Fibroblast of skin of right quadriceps (primary cell): ENCODE measurements at places on chromosomes 6 and 20.

GRCh38 chr6:11779329-11780096, 910 bp upstream of the ADTRP start:
- DNase-seq = peak; percentile 18

GRCh38 chr6:13766201-13766634, 48.1 kb downstream of the MCUR1 start:
- peak; percentile 82 for DNase-seq

DNA sequence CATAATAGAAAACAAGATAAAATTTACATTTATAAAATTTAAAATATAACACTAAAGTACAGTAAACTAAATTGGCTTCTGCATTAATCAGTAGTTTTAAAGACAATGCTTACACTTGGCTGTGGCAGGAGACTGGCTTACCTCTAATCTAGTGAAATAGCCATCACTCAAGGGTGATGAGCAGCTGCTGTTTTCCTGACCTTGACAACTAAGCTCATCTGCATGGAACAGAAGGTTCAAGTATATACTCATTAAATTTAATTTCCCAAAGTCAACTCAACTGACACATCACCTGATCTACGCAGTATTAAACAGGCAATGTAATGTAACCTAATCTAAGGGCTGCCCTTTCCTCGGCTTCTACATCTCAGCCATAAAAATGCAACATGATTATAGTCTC, 14.5 kb downstream of the TMX4 start:
- no peak for DNase-seq

DNA sequence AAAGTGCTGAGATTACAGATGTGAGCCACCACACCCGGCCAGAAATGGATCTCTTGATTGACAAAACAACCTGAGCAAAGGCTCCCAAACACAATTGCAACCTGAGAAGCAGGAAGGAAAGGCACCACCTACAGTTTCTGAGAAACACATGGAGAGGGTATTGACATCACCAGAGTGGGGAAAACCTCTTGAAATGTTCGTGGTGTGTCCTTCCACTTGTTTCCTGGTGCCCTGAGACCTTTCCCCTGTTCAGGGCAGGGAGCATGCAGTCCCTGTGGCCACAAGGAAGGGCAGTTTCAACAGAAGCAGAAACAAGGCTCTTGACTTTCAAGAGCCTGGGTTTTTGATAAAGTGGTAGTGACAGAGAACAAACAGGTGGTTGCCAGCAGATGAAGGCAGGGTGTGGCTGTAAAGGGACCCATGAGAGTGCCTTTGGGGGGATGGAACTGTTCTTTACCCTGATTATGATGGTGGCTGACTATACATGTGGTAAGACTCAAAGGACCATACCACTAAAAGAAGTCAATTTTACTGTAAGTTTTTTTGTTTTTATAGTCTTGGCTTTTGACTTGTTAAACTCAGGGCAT, 3.2 kb upstream of the BPIFA1 start:
- no peak for DNase-seq

DNA sequence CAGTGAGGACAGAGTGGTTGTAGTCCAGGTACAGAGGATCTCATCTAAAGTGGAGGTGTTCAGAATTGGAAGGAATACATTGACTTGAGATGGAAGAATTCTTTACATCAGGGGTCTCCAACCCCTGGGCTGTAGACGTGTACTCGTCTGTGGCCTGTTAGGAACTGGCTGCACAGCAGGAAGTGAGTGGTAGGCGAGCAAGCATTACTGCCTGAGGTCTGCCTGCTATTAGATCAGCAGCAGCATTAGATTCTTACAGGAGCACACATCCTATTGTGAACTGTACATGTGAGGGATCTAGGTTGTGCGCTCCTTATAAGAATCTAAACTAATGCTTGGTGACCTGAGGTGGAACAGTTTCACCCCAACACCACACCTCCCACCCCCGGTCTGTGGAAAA, 121.1 kb downstream of the CDKAL1 start:
- DNase-seq = no peak

DNA sequence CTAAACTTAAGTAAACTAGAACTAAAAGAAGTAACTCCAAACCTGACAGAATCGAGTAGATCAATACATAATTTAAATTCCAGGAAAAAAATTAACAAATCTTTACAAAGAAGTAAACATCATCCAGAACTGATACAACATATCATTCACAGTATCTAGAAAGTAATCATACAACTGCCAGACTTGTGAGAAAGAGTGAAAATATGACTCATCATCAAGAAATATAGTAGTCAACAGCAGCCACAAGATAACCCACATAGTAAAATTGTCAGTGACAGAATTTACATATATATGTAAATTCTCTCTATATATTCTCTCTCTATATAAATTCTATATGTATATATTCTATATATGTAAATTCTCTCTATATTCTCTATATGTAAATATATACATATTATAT, 242.8 kb upstream of the RGS17 start:
- DNase-seq = no peak

DNA sequence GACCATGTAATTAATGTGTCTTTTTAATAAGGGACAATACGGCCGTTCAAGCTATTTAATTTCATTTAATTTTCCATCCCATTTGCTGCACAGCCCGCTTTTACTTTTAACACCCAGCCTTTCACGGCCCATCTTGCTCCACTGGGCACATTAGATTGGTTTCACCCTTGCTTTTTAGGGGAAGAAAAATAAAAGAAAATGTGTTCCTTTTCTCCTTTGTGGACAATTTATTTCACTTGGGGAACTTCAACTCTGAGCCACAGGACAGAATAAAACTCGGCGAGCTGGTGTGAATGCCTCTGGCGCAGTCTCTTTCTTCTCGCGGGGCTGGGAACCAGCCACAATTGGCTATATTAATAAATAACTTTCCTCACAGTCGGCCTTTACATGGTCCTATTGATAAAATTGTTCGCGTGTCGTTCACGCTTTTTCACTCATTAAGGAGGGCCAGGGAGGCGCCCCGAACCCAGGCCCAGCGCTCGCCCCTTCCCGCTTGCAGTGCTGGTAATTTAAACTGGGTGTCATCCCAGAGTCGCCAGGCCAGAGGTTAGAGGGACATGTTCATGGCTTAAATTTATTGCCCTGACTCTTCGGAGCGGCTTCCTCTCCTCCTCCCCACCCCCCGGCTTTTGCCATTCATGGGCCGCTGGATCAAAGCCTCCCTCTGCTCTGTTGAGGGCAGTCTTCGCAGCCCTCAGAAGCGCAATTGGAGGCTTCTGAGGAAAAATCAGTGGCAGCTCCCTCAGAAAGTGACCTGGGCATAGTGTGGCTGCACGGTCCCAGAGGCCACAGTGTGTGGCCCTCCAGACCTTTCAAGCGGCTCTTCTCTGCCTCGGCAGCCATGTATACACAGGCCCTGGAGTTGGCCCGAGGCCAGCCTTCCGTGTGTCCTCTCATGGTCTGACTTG, 2.2 kb upstream of the PRDM13 start:
- no peak for DNase-seq

DNA sequence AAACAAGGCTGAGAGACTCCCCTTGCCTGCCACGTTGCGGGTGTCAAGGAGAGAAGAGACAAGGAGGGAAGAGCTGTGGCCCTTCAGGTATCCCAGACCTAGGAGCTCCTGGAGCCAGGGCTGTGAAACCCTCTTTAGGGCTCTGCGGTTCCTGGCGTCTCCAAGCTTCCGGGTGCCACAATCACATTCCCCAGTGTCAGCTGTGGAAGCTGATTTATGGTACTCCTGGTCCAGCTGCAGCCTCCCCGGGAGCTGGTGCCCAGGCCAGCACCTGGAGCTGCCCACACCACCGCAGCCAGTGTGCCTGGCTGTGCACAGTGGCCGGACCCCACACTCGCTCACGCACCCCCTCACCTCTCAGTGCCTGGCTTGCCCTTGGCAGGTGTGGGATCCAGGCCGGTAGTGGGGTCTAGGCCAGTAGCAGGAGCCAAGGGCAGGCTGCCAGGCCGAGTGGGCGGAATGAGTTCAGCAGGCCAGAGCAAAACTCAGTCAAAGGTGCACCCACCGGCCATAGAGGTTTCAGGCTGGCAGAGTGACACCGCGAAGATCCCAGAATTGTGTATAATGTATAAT, 58.9 kb upstream of the L3MBTL3 start:
- no peak for DNase-seq

- no peak for DNase-seq
These were observed 825.5 kb upstream of the MANEA start for GRCh38 chr6:94751641-94752329.

GRCh38 chr6:3747100-3747737, 4.3 kb downstream of the PXDC1 start:
- DNase-seq = no peak

- DNase-seq = no peak
These were observed 50.4 kb downstream of the MAP3K7 start for GRCh38 chr6:90536520-90536919.

DNA sequence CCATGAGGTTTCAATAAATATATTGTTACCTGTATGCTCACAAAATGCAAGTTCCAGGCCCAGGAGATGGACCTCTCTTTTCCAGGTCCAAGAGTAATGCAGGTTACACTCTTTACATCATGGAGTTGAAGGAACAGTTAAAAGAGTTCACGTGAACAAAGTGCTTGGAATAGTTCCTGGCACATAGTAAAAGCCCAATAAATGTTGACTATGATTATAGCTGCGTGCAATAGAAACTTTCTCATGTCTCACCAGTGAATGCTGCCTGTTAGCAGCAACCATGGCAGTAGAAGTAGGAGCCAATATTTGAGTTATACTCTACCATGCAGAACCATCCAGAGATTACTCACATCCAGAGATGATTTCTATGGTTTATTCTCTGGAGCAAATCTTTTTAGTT, 707.5 kb downstream of the DHX35 start:
- DNase-seq = no peak

DNA sequence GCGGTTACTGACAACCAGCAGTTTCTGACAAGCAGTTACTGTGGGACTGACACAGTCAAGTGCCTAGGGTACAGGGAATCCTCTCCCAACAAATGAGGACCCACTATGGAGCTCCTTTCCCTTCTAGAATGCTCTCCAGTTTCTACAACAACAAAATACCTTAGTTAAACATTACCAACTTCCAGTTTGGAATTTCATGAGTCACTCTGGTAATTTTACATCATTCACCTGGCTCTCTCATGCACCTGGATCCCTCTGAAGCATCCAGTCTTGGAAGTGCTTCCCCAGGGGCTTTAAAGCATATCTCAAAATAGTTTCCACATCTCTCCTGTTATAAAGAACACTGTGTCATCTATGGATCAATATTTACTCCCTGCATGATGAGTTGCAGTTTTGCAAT, 286.7 kb upstream of the SPTLC3 start:
- DNase-seq = no peak

- DNase-seq = no peak
These were observed 18.0 kb downstream of the JARID2 start for GRCh38 chr6:15263780-15264374.

GRCh38 chr6:38429546-38429945, 210.2 kb downstream of the BTBD9 start:
- no peak for DNase-seq

DNA sequence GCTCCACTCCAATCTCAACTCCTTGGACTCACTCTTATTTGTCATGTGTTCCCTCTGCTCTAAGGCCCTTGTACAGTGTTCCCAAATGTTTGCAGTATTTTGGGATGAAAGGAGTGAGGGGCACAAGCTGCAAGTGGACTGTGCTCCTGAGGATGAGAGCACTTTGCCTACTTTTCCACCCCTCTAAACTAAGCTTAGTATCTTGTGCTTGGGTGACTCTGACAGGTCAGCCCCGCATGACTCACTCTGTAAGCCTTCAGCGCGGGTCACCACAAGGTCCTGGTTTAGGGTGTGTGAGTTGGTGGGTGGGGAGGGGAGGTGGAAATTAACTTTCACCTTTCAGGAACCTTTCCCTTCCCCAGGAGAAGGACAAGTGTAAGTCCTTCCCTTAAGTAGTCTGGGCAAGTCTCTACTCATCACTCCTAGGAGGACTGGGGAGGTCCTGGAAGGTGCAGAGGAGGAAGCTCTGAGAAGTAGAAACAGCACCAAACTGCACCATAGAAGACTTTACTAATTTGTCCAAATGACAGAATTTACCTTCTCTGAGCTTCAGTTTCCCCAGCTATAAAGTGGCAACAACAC, 68.8 kb upstream of the EPB41L1 start:
- no peak for DNase-seq

DNA sequence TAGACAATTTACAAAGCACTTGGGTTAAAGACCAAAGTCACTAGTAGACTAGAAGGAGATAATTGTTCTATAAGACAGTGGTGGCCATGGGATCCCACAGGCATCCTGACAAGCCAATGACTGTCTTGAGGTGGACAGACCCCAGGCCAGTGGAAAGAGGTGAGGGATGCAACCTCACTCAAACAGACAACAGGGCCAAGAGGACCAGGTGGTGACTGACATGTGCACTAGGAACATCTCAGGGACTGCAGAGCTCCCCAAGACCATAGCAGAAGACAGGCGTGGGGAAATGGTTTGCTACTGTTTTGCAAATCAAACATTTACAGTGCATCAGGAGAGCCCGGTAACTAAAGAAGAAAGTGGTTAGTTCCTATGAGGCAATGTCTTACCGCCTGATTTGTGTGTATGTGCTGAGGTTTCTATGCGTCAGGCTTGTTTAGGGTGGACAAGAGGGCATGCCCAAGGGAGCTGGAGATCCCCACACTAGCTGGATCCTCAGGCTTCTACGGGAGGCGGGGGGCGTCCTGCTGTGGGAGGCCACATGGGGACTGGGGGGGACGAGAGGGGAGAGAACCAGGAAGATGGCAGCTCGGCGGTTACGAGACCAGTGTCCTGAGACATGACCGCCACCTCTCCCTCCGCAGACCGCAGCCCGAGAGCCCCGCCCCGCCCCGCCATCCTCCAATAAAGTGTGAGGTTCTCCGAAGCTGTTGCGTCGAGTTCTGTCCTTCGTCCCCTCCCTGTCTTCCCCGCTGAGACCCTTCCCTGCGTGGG, 623 bp upstream of the MRPS26 start:
- peak; percentile 43 for DNase-seq

- no peak for DNase-seq
These were observed 94.9 kb downstream of the JARID2 start for GRCh38 chr6:15340775-15341174.

DNA sequence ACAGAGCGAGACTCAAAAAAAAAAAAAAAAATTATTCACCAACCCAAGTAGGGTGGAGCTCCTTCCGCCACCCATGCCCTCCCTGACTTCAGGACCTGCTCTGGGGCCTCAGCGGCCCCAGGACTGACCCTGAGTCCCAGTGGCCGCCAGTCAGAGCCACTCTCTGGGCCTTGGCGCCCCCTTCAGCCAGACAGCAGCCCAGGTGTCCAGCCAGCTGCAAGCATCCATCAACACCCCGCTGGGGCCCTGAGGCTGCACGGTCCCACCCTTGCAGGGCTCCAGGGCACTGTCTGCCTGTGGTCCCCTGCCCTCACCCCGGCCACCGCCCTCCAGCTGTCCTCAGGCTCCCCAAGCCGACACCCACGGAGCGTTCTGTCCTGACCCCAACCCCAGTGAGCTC, 11.4 kb upstream of the KCNQ2 start:
- DNase-seq = no peak

GRCh38 chr6:68973066-68973465, 338.0 kb downstream of the ADGRB3 start:
- DNase-seq = no peak

- no peak for DNase-seq
These were observed 8.8 kb downstream of the DLGAP4 start for GRCh38 chr20:36314734-36315544.
